ENCODE measurements at places on chromosomes 3 and 15. TPM values are rescaled to one million over a fixed set of nuclear protein-coding genes. Genes with fewer than 3 reads are reported as not detected.

Gene COLQ
- 0.07 TPM for total RNA-seq

Gene CLRN1
- total RNA-seq = not detected

Gene PLA2G4E
- total RNA-seq = 0.14 TPM

Gene SLC2A2
- total RNA-seq = not detected

Gene TRPM1
- not detected for total RNA-seq

Gene ABHD17C
- total RNA-seq = 24.8 TPM

Gene PLCB2
- 1.5 TPM for total RNA-seq

Gene C3orf49
- total RNA-seq = not detected

Gene PRR20G
- total RNA-seq = not detected

Gene ATP13A5
- not detected for total RNA-seq

Gene OSBPL10
- total RNA-seq = 57.2 TPM

Gene LXN
- 7.8 TPM for total RNA-seq

All from foreskin keratinocyte (primary cell).